ENCODE measurements at places on chromosomes 16 and 17.

- no peak for DNase-seq
Observed at GRCh38 chr16:66493490-66494401, 56.2 kb downstream of the TK2 start.

DNA sequence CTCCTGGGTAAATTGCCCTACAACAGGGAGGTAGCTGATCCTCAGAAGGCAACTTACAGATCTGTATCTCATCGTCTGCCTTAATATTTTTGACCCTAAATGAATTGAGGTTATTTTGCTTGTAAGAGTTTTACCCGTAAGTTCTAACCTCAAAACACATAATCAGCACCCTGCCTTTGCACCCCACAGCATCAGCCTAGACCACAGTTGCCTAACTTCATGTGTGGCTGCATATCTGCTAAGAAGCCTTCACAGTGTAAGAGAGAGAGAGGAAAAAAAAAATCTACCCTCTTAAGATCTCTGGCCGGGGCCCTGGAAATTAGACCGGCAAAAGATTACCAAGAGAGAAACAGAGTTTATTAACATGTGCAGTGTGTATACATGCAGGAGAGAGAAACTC lies 76.9 kb downstream of the ARHGAP44 start:
- no peak for DNase-seq

- DNase-seq, result no peak
Observed at GRCh38 chr16:6482696-6483468, 849.8 kb upstream of the RBFOX1 start.

GRCh38 chr17:61459142-61459809 lies 7.1 kb downstream of the TBX4 start:
- DNase-seq, result no peak

- no peak for DNase-seq
Observed at GRCh38 chr17:48643697-48644012, 17.5 kb upstream of the HOXB9 start.

- no peak for DNase-seq
Observed at GRCh38 chr16:68617734-68618133, 27.4 kb upstream of the CDH3 start.

DNA sequence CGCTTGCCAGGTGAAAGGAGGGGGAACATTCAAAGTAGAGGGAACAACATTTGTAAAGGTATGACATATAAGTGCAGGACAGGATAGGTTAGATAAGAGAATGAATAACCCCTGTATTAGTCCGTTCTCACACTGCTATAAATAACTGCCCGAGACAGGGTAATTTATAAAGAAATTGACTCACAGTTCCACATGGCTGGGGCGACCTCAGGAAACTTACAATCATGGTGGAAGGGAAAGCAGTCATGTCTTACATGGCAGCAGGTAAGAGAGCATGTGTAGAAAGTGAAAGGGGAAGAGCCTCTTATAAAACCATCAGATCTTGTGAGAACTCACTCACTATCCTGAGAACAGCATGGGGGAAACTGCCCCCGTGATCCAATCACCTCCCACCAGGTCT lies 223.8 kb downstream of the SOX9 start:
- DNase-seq, result no peak

- DNase-seq, result no peak
Observed at GRCh38 chr16:66358231-66358630, 8.3 kb upstream of the CDH5 start.

DNA sequence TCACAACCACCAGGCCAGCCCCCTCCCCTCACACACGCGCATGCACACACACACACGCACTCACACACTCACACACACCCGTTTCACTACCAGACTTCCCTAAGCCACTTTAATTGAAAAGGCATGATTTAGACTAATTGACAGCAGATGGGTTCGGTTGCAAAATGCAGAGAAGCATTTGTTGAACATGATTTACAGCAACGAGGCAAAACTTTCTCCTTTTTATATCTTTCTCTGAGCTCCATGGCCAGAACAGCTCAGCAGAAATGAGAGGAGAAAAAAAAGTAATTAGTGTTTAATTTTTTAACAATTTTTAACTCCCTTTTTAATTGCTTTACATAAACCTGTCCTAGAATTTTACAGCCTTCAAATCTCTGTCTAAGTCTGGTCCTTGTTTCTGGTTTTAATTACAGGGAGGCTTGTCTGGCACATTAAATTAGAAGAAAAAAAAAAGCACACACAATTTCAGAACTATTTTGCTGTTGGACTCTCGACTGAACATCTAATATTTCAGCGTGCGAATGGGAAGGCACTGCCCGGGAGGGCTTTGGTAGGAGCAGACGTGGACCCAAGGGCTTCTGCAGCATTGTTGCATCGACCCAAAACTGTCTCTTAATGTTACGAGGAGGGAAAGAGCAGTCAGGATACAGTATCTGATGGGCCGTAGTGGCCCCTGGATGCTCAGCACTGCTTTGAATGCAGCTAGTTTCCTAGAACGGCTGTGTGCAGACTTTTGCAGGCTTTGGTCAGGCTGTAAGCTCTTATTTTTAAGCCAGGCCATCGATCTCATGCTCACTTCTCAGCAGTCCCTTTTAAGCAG lies 255.9 kb downstream of the SOX9 start:
- DNase-seq, result no peak

All from stimulated activated CD8-positive, alpha-beta memory T cell treated with anti-CD3 and anti-CD28 coated beads, Interleukin-4, amount 100 ng/mL, for 24 hours (primary cell).